ENCODE measurements at places on chromosomes 11 and 22.
A peak's percentile ranks its signal among the peaks of the same experiment; 100 is the strongest.

GRCh38 chr11:11708256-11708655 lies 86.5 kb upstream of the GALNT18 start:
- no peak for DNase-seq

DNA sequence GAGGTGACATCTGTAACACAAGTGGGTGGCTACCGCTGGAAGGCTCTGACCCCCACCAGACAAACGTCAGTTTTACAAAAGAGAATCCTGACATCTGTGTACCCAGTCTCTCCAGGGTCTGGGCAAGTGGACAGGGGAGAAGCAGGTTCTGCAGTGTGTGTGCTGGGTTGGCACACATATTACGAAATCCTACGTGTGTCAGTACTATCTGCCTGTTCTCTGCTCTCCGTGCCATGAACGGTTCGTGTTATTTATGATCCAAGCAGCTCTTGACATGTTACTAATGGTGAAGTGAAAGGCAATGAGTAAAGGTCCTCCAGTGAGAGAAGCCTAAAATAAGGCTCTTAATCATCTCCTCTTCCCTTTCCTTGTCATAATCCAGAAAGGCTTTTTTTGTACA lies 201.5 kb upstream of the MTMR2 start:
- DNase-seq: no peak

- no peak for DNase-seq
Observed at GRCh38 chr11:120925944-120926343, 98.0 kb upstream of the TBCEL start.

DNA sequence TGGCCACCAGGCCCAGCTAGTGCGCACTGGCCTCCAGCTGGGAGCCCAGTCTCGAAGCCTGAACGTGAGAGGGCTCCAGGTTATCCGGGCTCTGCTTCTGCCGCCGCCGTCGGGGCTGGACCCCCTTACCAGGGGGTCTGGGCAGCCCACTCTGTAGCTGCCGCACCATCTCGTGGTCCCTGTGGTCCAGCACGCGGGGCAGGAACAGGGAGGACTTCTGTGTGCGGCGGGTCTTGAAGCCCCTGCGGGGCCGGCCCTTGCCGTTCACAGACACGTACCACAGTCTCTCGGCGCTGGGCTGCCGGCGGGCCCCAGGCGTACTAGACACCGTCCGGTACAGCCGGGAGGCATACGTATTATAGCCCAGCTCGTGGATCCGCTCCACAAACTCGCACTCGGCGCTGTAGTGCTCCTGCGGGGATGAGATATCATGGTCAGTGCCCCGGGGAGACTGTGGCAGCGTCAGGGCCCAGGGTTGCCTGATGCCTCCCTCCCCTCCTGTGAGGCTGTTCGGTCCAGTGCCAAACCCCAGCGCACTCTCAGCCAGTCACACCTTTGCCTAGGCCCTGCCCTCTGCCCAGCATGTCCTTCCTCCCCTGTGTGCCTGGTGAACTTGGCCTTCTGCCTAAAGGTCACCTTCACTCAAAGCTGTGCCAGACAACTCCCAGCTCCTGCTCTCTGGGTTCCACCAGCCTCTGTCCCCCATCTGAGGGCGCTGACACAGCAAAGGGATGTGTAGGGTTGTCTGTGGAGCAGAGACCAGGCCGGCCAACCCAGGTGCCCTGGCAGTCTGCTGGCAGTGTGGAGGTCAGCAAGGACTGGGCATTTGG lies 8.7 kb downstream of the FGF3 start:
- DNase-seq: no peak

GRCh38 chr11:83648610-83649527 lies 362.7 kb upstream of the CCDC90B start:
- no peak for DNase-seq

DNA sequence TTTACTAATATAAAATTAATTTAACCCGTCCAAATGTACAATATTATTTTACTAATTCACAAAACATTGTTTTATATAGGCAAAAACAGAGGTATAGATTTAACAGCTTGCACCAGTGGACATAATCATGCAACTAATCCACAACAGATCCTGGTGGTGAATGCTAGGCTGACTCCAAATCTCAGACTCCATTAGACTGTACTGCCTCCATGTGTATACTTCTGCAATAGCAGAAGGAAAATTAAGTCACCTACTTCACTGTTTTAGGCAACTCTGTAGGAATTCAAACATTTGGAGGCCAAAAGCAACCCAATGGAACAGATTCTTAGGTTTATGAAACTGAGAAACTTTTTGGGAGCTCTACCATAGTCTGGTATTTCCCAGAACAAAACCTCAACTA lies 30.0 kb upstream of the RAB39A start:
- DNase-seq: peak; percentile 52

GRCh38 chr22:24379536-24379935 lies 47.9 kb upstream of the ADORA2A start:
- DNase-seq: peak; percentile 68

DNA sequence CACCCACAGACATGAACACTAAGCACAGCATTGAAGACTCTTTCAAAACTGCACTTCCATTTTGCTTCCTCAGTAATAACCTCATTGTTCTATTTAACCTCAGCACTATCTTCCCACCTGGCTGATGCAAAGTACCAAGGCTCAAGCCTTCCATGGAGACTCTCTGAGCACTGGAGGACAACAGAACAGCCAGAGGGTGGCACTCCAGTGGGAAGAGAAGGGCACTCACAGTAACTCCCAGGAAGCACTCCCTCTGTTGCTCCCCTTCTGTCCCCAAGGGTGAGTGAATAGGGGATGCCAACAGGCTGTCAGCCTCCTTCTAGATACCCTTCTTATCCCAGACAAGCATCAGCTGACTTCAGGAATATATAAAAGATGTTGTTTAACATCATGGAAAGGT lies 3.5 kb downstream of the ME3 start:
- no peak for DNase-seq

GRCh38 chr22:28358312-28358711 lies 321.3 kb downstream of the TTC28 start:
- no peak for DNase-seq

- no peak for DNase-seq
Observed at GRCh38 chr11:130480186-130480585, 31.7 kb downstream of the ADAMTS15 start.

DNA sequence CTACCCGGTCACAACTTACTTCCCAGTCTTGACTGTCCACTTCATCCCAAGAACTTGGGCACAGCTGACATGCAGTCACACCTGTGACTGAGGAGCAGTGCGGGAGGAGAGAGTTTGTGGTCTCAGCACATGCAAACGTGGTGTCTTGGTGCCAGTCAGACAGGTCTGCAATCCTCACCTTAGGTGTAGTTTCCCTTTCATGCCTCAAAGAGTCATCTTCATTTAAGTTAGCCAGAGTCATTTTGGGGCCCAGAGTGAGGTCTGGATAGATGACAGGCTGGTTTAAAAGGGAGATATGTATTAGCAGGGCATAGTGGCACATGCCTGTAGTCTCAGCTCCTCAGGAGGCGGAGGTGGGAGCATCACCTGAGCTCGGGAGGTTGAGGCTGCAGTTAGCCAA lies 108.5 kb upstream of the SORL1-AS1 start:
- no peak for DNase-seq

DNA sequence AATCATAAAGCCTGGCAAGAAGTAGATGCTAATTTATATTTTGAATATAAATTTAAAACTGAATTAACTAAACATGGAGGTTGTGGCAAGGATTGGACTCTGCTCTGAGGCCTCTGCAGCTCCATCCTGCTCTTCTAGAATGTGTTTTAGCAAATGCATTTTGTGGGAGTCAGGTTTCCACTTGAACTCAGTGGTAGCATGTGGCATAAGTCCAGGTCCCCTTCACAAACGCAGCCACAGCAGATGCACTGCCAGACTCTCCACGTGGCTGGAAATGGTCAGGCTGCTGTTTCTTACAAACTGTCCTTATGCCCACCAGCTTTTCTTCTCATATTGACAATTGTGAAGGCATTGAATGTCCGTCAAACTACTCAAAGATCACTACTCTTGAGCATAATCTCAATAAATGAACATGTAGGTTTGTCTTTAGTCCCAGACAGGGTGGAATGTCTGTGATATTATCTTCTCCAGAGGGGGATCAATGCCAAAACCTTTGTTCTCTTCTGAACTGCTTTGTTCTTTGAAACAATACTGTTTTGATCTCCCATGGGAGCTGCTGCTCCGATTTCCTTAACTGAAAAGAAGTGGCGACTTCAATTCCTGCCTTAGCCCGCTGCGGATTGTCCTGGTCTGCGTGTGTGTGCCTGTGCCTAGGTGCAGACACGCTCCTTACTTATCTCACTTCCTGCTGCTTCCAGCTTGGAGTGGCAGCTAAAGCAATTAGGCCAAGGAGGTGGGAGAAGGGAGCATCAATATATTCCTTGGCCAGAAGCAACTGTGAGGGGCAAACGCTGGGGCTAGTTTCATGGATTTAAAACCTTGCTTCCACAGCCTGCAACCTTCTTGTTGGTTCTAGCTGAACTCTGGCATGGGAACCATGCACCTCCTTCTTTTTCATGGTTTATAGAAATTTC lies 24.2 kb downstream of the EIF4G2 start:
- DNase-seq: no peak

GRCh38 chr11:102070766-102071165 lies 23.5 kb downstream of the CFAP300 start:
- no peak for DNase-seq

DNA sequence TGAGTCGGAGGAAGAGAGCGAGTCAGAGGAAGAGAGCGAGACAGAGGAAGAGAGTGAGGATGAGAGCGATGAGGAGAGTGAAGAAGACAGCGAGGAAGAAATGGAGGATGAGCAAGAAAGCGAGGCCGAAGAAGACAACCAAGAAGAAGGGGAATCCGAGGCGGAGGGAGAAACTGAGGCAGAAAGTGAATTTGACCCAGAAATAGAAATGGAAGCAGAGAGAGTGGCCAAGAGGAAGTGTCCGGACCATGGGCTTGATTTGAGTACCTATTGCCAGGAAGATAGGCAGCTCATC lies 780 bp downstream of the TRIM44 start:
- DNase-seq: no peak

DNA sequence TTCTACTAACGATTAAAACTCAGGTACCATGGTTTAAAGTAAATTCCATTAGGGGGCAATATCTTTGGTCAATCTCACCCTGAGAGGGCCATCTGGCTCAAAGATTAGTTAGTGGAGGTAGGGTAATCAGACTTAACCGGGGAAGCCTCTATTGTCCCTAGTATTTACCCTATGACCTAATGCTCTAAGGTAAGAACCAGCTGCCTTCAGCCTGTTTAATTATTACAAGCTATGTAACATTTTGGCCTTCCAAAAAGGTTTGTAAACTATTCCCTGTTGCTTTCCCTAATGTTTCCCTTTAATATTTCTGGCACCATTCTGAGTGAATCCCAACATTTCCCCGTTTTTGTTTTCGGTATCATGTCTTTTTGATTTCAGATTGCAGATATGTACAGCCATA lies 15.1 kb upstream of the GLYATL1 start:
- no peak for DNase-seq

DNA sequence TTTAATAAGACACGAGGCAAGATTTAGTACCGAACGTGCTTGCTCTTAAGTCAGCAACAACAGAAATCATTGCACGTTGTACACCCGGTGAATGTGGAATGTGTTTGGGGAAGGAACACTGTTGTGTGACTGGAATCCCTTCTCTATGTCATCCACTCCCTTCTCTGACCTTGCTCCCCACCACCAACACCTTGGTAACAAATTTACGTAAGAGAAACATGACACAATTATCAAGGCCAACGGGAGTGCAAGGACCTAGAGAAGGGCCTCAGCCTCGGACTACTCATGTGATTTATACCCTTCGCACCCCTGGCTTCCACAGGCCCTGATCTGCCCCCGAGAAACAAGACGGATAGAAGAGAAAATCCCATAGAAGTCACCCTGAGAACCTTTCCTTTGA lies 236.2 kb downstream of the LARGE1 start:
- no peak for DNase-seq

DNA sequence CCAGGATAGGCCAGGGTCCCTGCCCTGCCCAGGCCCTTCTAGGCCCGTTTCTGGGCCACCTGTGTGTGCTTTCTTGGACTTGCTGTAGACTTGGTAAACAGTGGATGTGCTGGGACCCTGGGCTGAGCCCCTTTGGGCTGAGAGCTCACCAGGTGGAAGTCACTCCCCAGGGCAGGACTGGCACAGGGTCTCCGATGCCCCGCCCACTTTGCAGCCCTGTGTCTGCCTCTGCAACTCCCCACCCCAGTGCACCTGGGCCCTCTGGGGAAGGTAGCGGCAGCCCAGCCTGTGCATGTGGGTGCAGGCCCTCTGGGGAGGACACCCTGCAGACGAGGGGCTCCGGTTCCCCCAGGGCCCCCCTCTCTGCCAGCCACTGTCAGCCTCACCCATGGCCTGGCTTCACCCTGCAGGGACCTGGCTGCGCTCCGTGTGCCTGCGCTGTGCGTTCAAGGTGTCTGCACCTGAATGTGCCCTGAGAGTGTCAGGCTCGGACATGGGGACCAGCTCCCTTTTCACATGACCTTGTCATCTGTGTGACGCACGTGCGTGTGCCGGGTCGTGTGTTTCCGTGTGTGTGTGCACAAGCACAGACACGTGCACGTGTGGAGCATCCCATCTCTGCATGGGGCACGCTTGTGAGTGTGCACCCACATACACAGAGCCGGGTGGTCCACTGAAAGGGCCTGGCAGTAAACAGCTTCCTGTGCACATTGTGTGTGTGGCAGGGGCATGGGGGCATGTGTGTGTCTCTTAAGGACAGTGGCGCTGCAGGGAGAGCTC lies 118.5 kb downstream of the KCNQ1OT1 start:
- no peak for DNase-seq

GRCh38 chr11:87019613-87020271 lies 18.0 kb upstream of the TMEM135 start:
- no peak for DNase-seq

DNA sequence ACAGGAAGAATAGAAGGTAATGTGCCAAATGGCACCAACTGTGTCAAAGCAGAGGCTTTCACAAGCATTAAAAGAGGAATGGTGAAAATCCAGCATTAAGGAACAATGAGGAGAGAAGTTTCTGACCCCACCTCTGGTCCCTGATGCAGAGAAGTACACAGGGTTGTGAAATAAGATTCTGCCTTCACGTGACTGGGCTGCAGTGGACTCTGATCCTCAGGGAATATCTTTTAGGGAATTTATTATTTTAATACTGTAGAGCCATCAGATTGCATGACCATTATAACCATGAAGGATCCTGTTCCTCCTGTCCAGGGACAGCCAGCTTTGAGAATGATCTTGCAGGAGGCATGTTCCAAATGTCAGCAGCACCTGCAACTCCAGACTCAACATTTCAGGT lies 74.4 kb upstream of the FAR1 start:
- DNase-seq: no peak

GRCh38 chr11:118886681-118887111 lies 3.0 kb downstream of the CXCR5 start:
- no peak for DNase-seq

- peak; percentile 86 for DNase-seq
Observed at GRCh38 chr22:37166675-37167066, 17.0 kb upstream of the IL2RB start.

- no peak for DNase-seq
Observed at GRCh38 chr11:70365544-70365927, 32.8 kb upstream of the CTTN start.

DNA sequence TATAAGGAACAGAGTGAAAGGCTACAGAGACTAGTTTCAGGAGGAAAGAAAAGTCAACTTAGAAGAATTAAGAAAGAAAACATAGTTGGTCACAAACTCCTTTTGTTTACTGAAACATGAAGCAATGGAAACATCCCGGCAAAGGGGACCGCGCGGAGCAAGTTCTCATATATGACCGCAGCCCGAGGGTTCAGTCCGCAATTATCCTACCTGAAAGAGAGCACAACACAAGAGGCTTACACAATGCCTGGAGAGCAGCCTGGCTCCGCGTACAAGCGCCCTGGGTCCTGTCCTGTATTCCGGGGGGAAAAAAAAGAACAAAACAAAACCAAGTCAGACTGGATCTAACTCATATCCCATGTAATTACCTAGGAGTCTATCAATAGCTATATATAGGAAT lies 12.3 kb downstream of the RBM4B start:
- DNase-seq: no peak

GRCh38 chr11:95067841-95068219 lies 1.1 kb downstream of the SRSF8 start:
- DNase-seq: no peak
